ENCODE measurements at places on chromosomes 6 and 20. TPM values are rescaled to one million over a fixed set of nuclear protein-coding genes. Genes with fewer than 3 reads are reported as not detected.

DNA sequence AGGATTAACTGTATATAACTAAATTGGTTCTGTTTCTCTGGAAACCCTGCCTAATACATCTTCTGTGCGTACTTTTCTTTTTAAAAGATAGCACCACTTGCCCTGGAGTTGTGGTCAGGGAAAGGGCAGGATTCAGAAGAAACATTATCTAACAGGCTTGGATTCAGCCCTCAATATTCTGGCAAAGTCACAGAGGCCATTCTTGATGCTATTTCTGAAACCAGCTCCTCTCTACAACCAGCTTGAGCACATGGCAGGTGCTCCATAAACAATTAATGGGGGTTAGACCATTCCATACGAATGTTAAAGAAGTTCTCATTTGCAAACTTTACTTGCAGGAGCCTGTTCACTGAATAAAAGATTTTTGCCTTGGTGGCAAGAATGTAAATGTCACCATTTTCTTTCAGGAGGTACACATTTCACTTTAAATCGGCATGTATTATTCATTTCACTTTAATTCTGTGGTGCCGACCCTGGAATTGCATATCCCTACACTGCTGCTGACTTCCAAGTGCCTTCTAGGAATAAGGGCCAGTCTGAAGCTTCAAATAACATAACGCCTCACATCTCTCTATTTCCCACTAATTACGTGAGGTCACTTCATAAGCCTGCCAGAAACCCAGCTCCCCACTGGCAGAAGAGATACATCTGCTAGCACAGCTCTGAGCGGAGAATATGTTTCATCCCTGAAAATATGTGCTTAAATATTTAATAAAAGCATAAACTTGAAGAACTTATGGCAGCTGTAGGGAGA lies 248.7 kb downstream of the ADGRG6 start:
- DNase-seq: no peak

TINAG gene
- total RNA-seq: not detected

DNA sequence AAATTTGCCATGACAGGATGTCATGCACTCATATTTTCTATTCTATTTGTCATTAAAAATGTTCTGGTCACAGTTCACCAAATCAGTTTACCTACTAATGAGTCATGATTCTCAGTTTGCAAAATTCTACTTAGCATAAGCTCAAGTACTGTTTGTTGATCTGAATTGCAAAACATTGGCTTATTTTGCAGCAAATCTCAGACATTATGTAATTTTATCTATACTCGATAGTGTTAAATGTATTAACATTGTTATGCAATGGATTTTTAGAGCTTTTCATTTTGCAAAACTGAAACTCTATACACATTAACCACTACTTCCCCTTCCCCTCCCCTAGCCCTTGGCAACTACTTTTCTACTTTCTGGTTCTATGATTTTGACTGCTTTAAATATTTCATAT lies 213.8 kb upstream of the ZFP64 start:
- peak; percentile 54 for DNase-seq

SMAP1 gene
- 20.1 TPM for total RNA-seq
